ENCODE measurements at places on chromosomes 7 and 10. TPM values are rescaled to one million over a fixed set of nuclear protein-coding genes. Genes with fewer than 3 reads are reported as not detected.
A peak's percentile ranks its signal among the peaks of the same experiment; 100 is the strongest.

The GHRHR gene
- 0.83 TPM for total RNA-seq

- DNase-seq, result no peak
These were observed 74.9 kb downstream of the CTBP2 start for GRCh38 chr10:125085258-125086054.

- DNase-seq, result peak; percentile 56
These were observed 90.2 kb downstream of the DLG5 start for GRCh38 chr10:77836299-77836820.

GRCh38 chr7:159086301-159086925 lies 58.3 kb downstream of the VIPR2 start:
- DNase-seq, result peak; percentile 33

- no peak for DNase-seq
These were observed 24.0 kb downstream of the STK32C start for GRCh38 chr10:132283604-132284382.

DNA sequence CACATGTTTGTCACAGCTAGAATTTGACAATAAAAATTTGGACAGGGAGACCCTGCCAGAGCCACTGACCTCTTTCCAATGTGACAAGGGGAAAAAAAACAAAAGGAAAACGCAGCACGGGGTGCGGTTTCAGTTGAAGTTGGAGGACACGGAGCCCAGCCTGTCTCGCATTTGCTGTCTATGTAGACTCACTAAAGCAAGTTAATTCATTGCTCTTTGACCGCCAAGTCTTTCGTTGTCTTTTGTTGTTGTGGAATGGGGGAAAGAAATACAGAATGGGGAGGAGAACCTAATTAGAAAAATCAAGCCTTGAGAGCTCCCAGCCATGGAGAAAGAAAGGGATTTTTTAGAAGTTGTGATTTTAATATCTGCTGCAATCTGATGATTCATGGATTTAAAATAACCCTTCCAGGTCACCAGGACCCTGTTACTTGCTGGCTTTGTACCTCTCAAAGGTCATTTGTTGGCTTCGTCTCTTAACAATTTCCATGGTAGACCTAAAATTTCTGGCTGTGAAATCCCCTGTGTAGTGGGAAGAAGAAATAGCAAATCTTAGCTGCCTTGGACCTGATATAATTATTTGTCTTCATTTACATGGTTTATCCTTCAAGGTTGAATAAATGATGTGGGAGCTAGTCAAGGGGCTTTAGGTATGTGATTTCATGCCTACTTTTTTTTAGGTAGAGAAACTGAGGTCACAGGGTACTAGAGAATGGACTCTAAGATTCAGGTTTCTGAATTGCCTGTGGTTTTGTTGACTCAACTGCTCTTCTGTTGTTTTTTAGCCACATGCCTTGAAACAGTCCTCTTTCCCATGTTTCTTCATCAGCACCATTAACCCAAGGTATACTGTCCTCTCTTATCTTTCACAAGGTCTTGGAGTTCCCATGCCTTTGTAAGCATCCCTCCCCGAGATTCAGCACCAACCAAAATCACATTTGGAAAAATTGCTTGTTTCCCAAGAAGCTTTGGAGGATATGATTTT lies 78.7 kb downstream of the TCF7L2 start:
- DNase-seq, result no peak

GRCh38 chr7:50560865-50561351 lies 4.3 kb downstream of the DDC start:
- DNase-seq, result peak; percentile 84

- DNase-seq, result no peak
These were observed 244.9 kb upstream of the LRRTM3 start for GRCh38 chr10:66680886-66681285.

The ACTR3C gene
- 27.6 TPM for total RNA-seq
